ENCODE measurements at places on chromosomes 2 and 18.

DNA sequence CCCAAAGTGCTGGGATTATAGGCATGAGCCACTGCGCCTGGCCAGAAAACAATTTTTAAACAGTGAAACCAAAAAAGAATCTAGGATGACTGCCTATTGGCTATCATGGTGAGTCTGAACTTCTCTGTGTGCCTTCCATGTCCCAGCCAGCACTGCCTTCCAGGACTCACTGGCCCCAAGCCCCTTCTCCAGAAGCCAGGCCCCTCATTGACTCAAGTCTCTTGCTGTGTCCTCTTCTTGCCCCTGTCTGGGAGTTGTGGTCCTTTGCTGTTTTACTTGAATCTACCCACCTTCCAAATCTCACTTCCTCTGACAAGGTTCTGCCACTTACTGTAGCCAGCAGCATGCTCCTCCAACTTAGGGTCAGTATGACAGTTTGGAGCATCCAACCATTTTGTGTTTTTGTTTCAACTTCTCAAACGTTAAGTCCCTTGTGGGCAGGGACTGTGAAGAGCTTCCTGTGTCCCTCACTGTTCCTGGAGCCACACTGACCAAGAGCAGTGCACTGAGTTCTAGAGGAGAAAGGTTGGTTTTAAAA, 41.7 kb downstream of the ST3GAL5 start:
- no peak for DNase-seq

DNA sequence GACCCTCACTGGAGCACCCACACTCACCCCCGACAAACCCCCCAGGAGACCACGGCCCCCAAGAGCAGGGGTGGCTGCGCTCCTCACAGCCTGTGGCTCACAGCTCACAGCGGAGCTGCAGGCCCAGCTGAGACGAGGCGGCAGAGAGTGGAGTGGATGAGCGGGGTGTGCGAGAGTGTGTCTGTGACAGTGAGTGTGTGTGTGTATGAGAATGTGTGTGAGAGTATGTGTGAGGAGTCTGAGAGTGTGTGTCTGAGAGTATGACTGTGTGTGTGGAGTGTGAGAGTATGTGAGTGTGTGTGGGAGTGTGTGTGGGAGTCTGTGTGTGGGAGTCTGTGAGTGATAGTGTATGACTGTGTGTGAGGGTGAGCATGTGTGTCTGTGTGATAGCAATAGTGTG, 55.3 kb upstream of the ID2 start:
- no peak for DNase-seq

DNA sequence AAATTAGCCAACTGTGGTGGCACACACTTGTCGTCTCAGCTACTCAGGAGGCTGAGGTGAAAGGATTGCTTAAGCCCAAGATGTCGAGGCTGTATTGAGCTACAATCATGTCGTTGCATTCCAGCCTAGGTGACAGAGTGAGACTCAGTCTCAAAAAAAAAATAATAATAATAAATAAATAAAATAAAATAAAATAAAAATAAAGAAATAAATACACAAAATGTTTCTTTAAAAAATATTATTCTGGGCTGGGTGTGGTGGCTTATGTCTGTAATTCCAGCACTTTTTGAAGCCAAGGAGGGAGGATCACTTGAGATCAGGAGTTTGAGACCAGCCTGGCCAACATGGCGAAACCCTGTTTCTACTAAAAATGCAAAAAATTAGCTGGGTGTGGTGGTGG, 272.8 kb downstream of the AGPS start:
- no peak for DNase-seq

DNA sequence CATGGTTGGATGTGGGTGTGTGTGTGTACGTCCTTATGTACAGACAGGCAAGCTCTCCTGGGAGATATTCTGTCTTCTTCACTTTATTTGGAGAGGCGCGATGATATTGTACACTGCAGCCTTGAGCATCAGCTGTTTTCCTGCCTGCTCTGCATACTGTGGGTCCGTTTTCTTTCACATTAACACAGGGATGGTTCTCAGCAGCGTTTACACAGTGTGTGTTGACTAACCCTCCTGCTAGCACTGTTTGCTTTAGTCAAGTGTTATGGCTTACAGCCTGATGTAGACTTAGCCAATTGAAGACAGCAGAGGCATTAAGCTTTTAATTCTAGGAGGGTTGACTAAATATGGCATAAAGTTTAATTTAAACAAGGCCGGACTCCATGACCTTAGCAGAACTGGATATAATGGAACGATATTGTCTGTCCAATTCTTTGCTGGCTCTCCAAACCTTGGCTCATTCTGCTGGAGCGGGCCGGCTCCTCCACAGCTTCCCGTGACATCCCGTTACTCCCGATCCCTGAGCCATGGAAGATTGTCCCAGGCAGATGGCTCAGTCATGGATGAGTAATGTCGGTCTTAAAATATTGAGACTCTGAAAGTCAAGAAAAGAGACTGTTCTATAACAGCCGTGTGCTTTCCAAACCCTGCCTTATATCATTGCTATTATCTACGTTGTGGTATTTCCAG, 134.7 kb downstream of the TPGS2 start:
- DNase-seq: peak; percentile 57

DNA sequence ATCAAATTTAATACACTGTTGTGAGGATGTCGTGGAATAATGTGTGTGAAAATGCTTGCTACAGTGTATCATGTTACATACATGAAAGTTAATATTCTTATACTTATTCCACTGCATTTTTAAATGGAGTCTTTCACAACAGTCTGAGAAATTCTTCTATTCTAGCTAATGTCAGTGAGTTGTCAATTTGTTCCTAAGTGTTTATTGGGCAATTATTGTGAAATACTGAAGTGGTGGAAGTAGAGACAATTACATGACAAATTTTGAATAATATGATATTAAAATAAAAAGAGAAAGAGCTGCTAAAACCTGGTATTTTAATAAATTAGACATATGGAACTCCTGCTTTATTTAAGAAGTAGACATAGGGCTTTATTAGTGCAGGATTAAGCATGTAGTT, 176.1 kb downstream of the PTPRM start:
- DNase-seq: no peak

DNA sequence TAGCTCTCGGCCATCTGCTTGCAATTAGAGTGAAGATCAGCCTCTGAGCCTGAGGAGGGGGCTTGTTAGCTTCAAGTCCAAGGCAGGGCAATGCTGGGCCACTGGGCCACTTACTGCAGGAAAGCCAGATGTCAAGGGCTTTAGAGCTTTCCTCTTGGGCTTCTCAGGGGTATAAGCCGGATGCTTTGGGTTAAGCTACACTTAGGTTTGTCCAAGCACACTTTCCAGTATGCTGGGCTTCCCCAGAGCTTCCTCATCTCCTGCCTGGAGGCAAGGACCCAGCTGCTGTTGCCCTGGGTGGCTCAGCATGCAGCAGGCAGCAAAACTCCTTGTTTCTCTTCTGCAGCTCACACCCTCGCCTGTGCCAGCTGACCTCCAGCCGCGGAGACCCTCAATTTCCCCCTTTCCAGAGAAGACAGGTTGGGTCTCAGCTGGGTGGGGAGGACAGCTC, 29.0 kb upstream of the ATOH8 start:
- DNase-seq: no peak

- no peak for DNase-seq
Observed at GRCh38 chr2:176891857-176892256, 320.7 kb upstream of the HNRNPA3 start.

GRCh38 chr2:204015118-204015843, 78.7 kb downstream of the ICOS start:
- no peak for DNase-seq

DNA sequence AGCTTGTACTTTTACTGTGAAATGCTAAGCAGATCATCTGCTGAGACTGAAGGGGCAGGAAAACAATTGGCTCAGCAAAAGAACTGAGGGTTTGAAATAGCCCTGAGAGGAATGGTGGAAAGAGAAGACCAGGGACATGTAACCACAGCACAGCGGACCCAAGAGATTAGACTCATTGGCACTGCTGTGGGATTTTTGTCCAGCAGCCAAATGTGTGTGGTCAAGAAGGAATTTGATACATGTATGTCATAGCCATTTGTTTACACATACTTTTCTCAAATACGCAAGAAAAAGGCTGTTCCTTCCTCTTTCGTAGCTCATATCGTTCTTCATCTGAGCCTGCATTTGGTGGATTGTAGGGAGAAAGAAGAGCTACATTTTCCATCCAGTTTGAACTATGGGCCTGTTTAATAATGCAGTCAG, 73.8 kb downstream of the TRABD2A start:
- DNase-seq: no peak

DNA sequence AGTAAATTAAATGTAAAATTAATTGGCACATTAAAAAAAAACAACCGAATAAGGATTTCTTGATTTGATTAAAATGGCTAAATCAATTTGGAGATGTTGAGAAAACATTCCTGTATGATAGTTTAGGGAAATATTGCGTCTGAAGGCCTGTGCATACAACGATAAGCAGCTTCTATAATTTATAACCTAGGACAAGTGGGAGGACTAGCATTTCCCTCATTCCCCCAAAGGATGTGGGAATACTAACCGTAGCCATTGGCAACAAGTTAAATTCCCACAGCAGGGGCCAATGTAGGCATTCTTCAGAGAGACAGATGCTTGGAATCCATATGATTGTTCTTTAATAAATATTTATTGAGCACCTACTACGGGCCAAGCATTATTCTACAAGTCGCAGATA, 134.5 kb downstream of the NYAP2 start:
- DNase-seq: no peak

GRCh38 chr18:79258447-79258846, 137.3 kb upstream of the NFATC1 start:
- DNase-seq: no peak

GRCh38 chr2:42047488-42048298, at the start of gene PKDCC:
PKDCC (plus strand) TSS chr2:42048021; CDS start chr2:42048200, 179 bp downstream.
- peak; percentile 11 for DNase-seq

DNA sequence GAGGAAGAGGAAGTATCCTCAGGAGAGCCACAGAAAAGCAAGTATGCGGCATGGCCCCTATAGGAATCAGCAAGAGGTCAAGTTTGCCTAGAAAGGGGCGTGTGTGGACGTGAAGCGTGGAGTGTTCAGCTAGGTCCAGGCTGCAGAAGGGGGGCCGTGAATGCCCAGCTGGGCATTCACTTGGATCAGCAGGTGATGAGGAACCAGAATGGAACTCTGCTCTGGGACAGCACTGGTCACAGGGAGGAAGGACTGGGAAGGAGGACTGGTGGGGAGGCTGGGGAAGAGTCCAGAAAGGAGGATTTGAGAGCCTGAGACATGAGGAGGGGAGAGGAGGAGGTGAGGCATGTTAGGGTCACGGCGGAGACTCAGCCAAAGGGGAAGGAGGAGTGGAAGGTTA, 19.8 kb downstream of the STAT1 start:
- DNase-seq: no peak
